HCT116 (cell line): ENCODE measurements at places on chromosomes 6 and 20. TPM values are rescaled to one million over a fixed set of nuclear protein-coding genes. Genes with fewer than 3 reads are reported as not detected.

GRCh38 chr6:134764741-134765140, 185.2 kb downstream of the ALDH8A1 start:
- no peak for DNase-seq

DNA sequence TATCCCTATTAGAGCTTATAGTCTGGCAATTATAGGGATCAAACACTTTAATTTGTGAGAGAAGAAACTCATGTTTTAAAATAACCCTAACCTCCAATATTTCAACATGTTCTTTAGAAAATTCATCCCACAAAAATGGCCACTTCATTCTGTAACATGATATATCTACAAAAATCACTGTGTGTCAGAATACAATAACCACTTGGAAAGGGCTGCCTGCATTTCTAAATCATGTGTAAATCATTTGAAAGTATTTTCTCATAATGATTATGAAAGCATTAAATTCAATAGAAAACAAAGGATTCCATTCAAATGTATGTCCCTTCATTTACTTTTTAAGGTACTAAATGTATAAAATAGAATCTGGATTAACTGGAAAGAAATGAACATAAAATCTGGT, 101.4 kb upstream of the NHSL1 start:
- no peak for DNase-seq

- DNase-seq, result no peak
Measured at GRCh38 chr6:119353696-119354095, 4.1 kb upstream of the MAN1A1 start.

GRCh38 chr20:37726971-37727956, 33.4 kb downstream of the CTNNBL1 start:
- DNase-seq, result no peak

DNA sequence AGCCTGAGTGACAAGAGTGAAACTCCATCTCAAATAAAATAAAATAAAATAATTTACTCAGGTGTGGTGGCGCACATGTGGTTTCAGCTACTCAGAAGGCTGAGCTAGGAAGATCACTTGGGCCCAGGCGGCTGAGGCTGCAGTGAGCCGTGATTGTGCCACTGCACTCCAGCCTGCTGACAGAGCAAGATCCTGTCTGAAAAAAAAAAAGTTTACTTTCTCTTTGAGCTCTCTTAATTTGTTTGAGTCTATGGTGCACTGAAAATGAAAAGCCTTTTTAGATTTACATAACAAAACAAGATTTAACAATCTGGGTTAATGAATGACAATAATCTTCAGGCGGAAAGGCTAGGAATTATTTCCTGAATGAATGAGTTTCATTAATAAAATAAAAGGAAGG, 23.3 kb upstream of the NHSL1 start:
- no peak for DNase-seq

- DNase-seq, result no peak
Measured at GRCh38 chr20:33693289-33693688, 7.1 kb upstream of the E2F1 start.

GRCh38 chr20:47503685-47504084, 2.0 kb downstream of the NCOA3 start:
- DNase-seq, result no peak

- DNase-seq, result no peak
Measured at GRCh38 chr20:63204362-63204761, 11.6 kb downstream of the YTHDF1 start.

DNA sequence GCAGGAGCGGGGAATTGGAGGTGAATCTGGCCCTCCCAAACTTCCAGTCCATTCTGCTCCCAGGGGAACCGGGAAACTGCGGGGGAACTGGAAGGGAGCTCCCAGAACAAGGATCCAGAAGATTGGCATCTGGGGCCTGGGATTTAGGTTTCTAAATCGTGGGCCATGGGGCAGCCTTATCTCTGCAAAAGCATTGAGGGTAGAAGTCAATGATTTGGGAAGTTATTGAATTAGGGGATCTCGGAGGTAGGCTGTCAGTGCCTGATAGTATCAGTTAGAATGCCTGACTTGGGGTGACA, 45.1 kb downstream of the HNF4A start:
- DNase-seq, result no peak

DNA sequence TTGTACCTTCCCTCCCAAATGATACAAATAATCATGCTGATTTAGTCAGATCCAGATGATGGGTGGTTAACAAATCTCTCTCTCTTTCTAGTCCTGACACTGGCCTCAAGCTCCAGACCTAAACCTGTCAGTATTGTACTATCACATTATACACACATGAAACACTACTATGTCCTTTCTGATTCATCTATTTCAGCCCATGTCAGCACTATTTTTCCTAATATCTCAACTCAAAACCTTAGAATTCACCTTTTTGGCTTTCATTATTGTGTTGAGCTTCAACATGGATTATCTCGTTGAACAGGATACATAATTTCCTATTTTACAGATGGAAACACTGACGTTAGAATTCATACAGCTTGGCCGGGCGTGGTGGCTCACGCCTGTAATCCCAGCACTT, 3.5 kb downstream of the PIGU start:
- DNase-seq, result no peak

GRCh38 chr6:12969966-12970365, 253.4 kb downstream of the PHACTR1 start:
- DNase-seq, result no peak

DNA sequence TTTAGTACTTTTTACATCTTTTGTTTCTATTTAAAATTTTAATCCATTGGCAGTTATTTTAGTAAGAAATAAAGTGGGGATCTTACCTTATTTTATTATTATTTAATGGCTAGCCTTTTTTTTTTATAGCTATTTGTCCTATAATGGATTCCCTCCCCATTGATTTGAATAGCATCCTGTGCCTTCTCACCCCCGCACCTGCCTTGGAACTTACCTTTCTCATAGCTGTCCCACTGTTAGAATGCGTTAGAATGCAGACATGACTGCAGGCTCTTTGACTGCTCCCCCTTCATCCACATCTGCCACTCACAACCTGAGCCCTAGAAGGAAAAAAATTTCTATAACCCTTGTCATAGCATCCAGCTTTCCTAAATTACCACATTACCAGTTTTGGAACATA, 9.1 kb downstream of the PKIB start:
- no peak for DNase-seq

GRCh38 chr20:52789716-52790115, 182.4 kb upstream of the TSHZ2 start:
- no peak for DNase-seq

GRCh38 chr20:43765916-43766315, 39.1 kb upstream of the GTSF1L start:
- no peak for DNase-seq

GRCh38 chr6:156416391-156416790, 360.8 kb upstream of the ARID1B start:
- no peak for DNase-seq

- DNase-seq, result no peak
Measured at GRCh38 chr6:162377735-162378134, 349.8 kb downstream of the PRKN start.

GRCh38 chr6:146351018-146351417, 192.6 kb upstream of the RAB32 start:
- no peak for DNase-seq

- DNase-seq, result no peak
Measured at GRCh38 chr6:109795994-109796555, 105.0 kb downstream of the FIG4 start.

GRCh38 chr6:136809091-136809860, 13.1 kb upstream of the PEX7 start:
- DNase-seq, result no peak

DNA sequence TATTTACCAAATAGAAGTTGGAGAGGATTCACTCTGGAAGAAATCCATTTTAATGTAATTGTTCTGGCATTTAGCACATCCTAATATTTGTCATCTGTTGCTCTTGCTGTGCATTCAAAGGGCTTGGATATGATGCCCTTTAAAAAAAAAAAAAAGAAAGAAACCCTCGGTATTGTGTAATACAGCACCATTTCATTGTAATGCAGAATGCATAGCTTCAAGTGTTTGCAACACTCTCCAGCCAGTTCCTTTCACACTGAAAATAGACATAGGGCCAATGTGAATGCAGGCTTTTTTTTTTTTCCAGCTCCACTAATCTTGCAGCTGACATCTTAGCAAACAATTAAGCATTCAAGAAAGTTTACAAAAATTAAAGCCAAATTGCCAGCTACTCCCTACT, 197.4 kb upstream of the POU3F2 start:
- DNase-seq, result no peak

DNA sequence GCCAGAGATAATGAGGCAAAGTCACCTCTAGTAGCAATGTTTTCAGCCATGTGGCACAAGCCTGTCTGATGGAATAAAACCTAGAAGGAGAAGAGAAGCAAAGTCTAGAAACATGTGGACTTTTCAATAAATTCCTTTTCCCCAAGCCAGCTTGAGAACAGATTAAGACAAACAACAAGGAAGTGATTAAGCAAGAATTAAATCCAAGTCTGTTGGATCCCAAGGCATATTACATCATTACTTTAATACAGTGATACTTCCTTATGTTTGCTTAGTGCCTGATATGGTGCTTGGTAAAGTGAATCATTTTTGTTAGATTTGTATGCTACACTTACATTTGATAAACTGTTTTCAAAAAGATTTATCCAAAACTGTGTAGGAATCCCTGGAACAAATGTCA, 260.3 kb upstream of the FAM83B start:
- DNase-seq, result no peak

- no peak for DNase-seq
Measured at GRCh38 chr6:3314621-3315467, 56.1 kb downstream of the PSMG4 start.

- no peak for DNase-seq
Measured at GRCh38 chr6:46378882-46379416, 112.3 kb downstream of the RCAN2 start.

GRCh38 chr6:3325210-3325609, 66.5 kb downstream of the PSMG4 start:
- no peak for DNase-seq

GRCh38 chr6:43708860-43709653, 21.5 kb upstream of the MRPS18A start:
- DNase-seq, result no peak

DNA sequence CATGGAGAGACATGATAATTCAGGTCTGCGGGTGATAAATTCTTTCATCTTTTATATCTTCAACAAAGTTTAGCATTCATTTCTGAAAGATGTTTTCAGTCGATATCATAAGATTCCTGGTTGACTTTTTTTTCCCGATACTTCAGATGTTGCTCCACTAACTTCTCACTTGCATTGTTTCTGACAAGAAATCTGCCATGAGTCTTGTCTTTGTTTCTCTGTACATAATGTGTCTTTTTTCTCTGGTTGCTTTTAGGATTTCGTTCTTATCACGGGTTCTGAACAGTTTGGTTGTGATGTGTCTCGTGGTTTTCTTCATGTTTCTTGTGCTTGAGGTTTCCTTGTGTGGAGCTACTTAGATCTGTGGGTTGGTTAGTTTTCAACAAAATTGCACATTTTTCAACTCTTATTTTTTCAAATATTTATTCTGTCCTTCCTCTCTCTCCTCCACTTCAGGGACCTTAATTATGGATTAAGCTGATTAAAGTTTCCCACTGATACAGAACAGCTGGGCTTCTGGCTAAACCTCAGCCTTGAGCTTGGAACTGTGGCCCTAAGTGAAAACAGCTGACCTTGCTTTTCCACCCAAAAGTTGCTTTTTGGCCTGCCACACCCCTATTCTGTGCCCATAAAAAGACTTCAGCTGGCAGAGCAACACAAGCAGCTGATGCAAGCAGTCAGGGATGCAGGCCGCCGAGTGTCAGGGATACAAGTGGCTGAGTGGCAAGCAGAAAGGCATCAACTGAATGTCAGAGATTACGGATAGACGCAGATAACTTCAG, 97.9 kb upstream of the SNX9 start:
- DNase-seq, result no peak

GRCh38 chr6:4790158-4790899, 14.1 kb downstream of the CDYL start:
- no peak for DNase-seq

DNA sequence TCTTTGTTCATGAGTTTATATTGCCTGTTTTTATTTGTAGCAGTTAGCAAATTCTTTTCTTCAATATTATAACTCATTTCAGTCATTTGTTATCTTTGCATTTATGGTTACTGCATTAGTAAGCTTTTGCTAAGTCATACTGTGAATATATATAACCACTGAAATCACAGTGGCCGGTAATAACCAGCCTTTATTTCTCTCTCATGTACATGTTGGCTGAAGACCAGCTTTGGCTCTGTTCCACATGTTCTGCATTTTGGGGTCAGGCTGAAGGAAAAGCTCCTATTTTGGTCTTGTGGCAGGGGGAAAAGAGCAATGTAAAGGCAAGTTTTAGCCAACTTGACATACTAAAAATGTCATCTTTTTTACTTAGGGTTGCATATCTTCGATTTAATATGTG, 276.3 kb downstream of the BCKDHB start:
- no peak for DNase-seq

- DNase-seq, result no peak
Measured at GRCh38 chr20:33411242-33411641, 9.9 kb upstream of the CDK5RAP1 start.

- no peak for DNase-seq
Measured at GRCh38 chr6:104396077-104396476, 463.6 kb downstream of the HACE1 start.

CDH4 gene
- not detected for total RNA-seq

PAX1 gene
- not detected for total RNA-seq

FKBP1C gene
- total RNA-seq, result 1.6 TPM

PLA2G7 gene
- 2.8 TPM for total RNA-seq

OPRM1 gene
- total RNA-seq, result not detected

DDX43 gene
- total RNA-seq, result not detected

HLA-DOB gene
- total RNA-seq, result 0.64 TPM

CCN6 gene
- total RNA-seq, result not detected

LAMA5 gene
- total RNA-seq, result 321 TPM

SALL4 gene
- 1.9 TPM for total RNA-seq

MRAP2 gene
- total RNA-seq, result 1.4 TPM

CLVS2 gene
- not detected for total RNA-seq

LTA gene
- 1.1 TPM for total RNA-seq

PRRT1 gene
- 6.1 TPM for total RNA-seq

DNPH1 gene
- 117 TPM for total RNA-seq

MAN1A1 gene
- total RNA-seq, result 46.0 TPM

EPHA7 gene
- total RNA-seq, result not detected

RRAGD gene
- 15.9 TPM for total RNA-seq

THBD gene
- total RNA-seq, result 0.39 TPM

CDKN1A gene
- 179 TPM for total RNA-seq

CLPSL2 gene
- 1.7 TPM for total RNA-seq
